ENCODE measurements at places on chromosomes 1 and 21.

- DNase-seq, result no peak
Measured at GRCh38 chr1:247966532-247967204, 1.6 kb downstream of the OR2AK2 start.

GRCh38 chr21:46636181-46636512, 673 bp downstream of the PRMT2 start:
- DNase-seq, result no peak

- DNase-seq, result no peak
Measured at GRCh38 chr1:170134521-170134920, 11.2 kb upstream of the NTMT2 start.

DNA sequence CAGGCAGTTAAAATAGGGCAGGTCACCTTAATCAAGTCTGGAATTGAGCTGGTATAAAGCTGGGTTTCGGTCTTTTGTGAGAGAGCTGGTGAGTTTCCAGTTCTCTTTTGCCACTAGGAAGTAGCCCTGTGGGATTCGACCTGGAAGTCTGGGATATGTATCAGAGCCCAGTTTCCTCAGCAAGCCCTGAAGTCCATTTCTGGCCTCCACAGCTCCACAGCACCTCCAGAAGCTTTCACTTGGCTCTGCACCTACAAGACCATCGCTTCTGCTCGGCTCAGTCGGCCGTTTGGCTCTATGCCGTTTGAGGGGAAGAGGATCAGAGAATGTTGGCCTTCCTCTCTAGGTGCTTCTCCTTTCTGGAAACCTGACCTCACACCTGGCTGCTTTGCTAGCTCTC, 148.0 kb downstream of the GALNT2 start:
- no peak for DNase-seq

GRCh38 chr1:6691507-6691906, 10.1 kb downstream of the DNAJC11 start:
- DNase-seq, result no peak

DNA sequence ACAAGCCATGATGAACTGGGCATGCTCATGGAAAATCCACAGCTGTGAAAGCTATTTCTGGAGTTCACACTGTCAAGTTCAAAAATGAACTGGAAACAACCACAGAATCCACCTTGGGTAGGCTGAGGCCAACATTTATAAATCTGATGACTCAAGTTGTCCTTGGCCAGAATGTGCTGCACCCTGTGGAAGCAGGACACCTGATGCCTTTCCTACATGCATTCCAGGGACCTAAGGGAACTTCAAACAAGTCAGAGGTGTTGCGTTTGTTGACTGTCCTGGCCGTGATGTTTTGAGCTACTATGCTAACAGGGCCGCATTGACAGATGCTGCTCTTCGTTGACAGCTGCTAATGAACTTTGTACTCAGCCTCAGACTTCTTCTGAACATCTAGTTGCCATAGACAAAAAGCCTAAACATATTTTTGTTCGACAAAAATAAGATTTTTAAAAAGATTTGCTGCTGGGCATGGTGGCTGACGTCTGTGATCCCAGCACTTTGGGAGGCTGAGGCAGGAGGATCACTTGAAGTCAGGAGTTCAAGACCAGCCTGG, 127.9 kb upstream of the SLC45A1 start:
- no peak for DNase-seq

DNA sequence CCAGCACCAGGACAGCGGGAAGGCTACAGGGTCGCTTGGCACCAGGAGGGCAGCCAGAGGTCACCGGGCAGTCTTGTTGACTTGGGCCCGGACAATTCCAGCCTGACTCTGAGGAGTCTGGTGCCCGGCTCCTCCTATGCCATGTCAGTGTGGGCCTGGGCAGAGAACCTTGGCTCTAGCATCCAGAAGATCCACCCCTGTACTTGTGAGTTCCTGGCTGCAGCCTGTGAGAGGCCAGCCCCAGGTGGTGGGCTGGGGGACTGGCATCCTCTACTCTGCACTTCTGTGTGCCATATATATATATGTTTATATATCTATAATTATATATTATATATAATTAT, 11.6 kb upstream of the PTPN7 start:
- DNase-seq, result no peak

GRCh38 chr1:35834218-35834617, 26.4 kb downstream of the AGO4 start:
- DNase-seq, result no peak

DNA sequence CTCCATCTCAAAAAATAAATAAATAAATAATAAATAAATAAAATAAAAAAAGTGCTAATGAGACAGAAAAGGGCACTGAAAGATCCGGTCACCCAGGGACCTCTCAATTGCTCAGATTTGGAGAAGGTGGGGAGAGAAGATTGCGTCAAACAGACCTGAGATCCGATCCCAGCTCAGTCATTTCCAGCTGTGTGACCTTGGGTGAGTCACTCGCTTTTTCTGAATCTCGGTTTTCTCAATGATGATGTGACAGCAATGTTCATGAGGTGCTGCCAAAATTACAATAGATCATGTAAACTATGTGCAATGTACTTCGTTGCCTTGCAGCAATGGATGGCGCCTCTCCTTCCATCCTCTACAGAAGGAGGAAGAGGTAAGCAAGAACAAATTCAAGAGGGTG, 11.1 kb upstream of the MEF2D start:
- DNase-seq, result peak; percentile 89

- DNase-seq, result no peak
Measured at GRCh38 chr1:30153743-30154449, 569.5 kb downstream of the MATN1 start.

GRCh38 chr1:4319496-4319895, 334.9 kb upstream of the AJAP1 start:
- DNase-seq, result no peak

GRCh38 chr1:59029411-59030167, 245.7 kb upstream of the JUN start:
- DNase-seq, result peak; percentile 74

DNA sequence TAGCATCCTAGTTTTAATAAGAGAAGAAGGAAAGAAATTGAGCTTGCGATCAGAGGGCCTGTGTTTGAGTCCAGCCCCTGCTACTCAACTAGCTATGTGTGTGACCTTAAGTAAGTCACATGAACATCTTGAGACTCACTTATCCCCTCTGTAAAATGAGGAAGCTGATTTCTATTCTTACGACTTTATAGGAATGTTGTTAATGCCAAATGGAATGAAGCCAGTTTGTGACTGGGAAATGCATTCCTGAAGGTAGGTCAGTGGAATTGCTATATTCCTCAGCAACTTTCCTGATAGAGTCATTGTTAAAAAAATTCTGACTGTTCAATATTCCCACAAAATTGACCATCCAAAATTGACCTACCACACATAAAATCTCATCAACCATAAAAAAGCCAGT, 14.9 kb downstream of the FASLG start:
- no peak for DNase-seq

DNA sequence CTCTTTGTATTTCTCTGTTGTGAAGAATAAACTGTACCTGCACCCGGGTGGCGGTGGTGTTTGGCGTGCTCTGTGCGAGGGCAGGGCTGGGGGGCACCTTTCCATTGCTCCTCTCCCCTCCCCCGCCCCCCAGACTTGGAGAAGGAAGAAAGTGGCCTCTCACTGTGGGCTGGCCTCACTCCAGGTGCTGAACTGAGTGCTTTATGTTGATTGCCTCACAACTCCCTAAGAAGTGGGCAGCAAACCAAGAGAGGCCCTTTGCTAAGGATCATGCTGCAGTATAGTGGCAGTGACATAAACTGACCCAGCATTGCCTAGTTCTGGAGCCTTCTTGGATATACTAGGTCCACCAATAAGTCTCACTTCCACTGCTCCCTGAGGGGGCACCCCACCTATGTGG, 20.2 kb downstream of the A3GALT2 start:
- DNase-seq, result no peak

- peak; percentile 55 for DNase-seq
Measured at GRCh38 chr1:207844371-207844770, 66.6 kb downstream of the CD34 start.

GRCh38 chr1:236748268-236748870, 46.7 kb upstream of the MTR start:
- DNase-seq, result no peak

DNA sequence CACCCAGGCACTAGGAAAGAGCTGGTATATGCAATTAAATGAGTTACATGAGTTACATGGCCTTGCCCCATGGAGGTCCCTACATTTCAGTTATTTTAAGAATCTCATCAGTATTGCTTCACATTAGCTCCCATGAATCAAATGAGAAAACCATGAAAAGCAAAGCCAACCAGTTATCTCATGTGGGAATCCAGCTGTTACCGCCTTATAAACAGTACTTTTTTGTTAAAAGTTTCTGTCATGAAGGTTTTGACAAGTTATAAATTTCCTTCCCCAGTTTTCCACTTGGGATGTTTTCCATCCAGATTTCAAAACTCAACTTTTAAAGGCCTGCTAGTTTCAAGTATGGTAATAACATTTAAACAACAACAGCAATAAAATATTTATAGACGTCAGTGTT, 544.8 kb downstream of the NUF2 start:
- no peak for DNase-seq

GRCh38 chr1:154176337-154176736, 15.6 kb downstream of the TPM3 start:
- DNase-seq, result peak; percentile 62

DNA sequence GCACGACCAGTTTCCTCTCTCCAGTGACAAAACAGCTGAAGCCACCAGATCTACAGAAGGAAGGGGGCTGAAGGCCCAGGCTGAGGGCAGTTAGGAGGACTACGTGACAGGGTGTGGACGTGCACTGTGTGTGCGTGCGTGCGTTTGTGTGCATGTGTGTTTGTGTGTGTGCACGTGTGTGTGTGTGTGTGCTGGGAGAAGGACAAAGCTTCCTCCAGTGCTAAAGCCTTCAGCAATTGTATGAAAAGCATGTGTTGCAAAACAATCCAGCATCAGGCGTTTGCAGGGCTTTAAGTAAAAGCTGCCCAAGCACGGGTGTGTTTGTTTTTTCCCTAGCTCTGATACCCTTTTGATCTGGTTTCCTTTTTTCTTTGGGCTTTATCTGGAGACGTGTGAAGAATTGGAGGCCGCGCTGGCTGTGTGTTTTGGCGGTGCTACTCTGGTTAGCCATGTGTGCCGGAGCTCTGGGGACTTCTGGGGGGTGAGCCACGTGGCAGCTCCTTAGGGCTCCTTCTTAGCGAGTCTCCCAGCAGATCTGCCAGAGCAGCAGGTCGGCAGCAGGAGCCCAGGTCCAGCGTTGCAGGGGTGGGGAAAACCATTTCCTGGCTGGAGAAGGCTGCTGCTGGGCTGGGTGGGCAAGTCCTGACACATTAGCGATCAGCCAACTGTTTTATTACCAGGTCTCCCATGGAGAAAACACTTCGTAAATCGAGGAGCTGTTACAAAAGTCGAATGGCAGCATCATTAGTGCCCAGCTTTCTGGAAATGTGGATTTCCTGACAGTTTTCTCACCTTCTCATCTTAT, 73.4 kb downstream of the UCK2 start:
- no peak for DNase-seq

DNA sequence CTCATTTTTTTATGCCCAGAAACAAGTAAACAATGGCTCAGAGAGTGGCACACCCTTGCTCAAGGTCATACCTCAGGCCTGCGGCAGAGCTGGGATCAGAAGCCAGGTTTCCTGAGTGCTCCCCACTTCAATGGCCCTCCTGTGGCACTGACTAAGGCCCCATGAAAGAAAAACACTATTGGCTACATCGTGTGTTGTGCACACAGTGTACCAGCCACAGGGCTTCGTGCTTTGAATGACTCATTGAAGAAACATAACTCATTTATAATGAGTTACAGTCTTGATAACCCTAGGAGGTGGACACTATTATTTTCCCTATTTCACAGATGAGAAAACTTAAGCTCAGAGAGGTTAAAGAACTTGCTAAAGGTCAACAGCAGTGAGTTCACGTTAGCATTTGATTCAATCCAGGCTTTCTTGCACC, 91.2 kb downstream of the TRABD2B start:
- DNase-seq, result no peak

- peak; percentile 85 for DNase-seq
Measured at GRCh38 chr1:15788624-15789301, 18.7 kb downstream of the UQCRHL start.

DNA sequence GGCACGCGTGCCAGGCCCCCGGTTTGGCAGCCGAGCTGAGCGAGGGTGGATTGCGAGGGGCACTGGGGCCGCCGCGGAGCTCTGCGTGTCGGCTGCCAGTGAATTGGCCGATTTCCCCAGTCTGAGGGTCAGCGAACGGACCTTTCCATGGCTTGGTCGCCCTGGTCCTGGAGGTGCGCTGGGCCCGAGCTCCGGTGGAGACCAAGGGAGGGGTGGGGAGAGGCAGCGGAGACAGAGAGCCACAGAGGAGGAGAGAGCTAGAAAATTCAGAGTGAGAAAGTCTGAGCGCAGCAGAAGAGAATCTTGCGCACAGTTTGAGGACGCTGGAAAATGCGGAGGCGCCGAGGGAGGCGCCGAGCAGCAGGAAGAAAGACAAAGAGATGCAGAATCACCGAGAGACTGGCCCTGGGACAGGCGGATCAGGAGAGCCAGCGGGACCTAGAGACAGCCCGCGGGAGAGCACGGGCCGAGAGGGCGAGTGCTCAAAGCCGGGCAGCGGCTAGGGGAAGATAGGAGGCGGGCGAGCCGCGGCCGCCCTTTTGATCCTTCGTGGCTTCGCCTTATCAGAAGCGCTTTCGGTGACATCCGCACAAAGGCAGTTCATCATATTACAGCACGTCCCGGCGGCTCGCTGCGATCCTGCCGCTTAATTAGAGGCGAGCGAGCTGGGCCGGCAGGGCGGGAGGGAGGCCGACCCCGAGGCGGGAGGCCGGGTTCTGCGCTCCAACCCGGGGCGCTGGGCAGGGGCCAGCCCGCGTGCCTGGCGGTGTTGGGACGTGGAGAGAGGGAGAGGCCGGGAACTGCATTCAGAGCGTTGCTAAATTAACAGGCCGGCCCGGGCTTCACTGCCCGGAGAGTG, 12.7 kb downstream of the PAX7 start:
- no peak for DNase-seq

- DNase-seq, result no peak
Measured at GRCh38 chr1:165424454-165425216, 20.3 kb downstream of the RXRG start.

GRCh38 chr1:209150114-209150513, 433.4 kb upstream of the CAMK1G start:
- no peak for DNase-seq

DNA sequence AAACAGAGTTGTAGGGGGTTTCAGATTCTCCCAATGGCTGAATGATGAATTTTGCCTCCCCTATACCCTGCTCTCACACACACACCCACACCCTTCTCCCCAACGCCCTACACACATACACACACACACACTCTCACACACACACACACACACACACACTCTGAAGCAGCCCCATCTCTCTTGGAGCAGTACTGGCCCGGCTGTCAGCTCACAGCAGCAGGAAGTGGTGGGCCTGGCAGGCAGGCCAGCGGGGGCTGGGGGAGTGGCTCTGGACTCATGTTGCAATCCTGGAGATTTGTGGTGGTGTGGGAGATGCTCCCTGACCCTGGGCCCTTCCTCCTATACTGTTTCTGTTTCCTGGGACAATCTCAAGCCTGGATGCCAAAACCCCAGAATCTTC, 2.2 kb downstream of the IKBKE start:
- peak; percentile 81 for DNase-seq

- DNase-seq, result peak; percentile 14
Measured at GRCh38 chr1:153498746-153499145, 37.0 kb downstream of the S100A6 start.

All from HCEC 1CT (cell line).